ENCODE measurements at places on chromosomes 13 and 19. TPM values are rescaled to one million over a fixed set of nuclear protein-coding genes. Genes with fewer than 3 reads are reported as not detected.

DNA sequence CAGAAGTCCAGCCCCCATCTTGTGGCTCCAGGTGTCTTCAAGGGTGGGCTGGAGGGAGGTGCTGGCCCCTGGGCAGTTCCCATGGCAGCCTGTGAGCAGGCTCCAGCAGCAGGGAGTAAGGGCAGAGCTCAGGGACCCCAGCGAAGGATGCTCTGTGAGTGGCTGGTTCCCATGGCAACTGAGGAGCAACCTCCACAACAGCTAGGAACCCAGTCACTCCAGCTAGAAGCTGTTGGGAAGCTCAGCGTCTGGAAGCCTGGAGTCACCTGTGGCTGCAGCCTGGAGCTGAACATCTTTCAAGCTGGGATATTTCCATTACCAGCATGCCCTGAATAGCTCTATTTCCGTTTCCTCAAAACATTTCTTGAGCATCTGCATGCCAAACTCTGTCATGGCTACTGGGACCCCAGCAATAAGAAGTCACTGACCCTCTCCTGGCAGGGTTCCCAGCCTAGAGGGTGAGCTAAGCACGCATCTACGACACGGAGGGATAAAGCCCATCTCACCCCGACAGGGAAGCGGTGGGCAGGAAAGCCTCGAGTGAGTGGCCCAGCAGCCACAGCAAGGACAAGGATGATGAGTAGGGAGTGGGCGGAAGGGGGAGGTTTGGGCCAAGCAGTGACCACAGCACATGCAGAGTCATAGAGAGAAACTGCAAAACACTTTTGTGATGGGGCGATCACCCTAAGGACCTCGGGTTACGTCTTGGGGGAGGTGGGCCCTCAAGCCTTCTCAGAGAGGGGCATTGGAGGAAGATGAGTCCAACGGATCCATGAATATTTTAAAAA is 52.6 kb downstream of the ALOX5AP start:
- ATAC-seq: no peak

- ATAC-seq: no peak
Measured at GRCh38 chr19:45306040-45306439, 16.6 kb downstream of the CKM start.

DNA sequence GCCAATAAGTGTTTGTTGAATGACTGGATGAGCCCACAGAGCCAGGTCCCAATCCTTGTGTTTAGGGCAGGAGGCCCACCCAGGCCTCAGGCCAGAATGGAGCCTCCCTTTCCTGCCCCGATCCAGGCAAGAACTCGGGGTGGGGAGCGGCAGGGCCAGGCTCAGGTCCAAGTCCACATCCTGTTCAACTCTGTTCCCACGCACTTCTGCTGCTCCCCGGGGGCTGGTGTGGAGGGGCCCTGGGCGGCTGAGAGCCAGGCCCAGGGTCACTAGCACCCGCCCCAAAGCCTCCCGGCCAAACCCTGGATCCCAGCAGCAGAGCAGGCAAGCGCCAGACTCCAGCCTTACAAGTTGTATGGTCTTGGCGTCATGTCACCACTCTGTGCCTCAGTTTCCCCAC is 8.0 kb downstream of the ANGPTL8 start:
- ATAC-seq: peak; percentile 14

- no peak for ATAC-seq
Measured at GRCh38 chr13:20124303-20124702, 36.5 kb downstream of the GJA3 start.

- no peak for ATAC-seq
Measured at GRCh38 chr19:10603873-10604459, 16.9 kb upstream of the AP1M2 start.

GRCh38 chr19:41424335-41425173 is 2.6 kb downstream of the B3GNT8 start:
- no peak for ATAC-seq

- no peak for ATAC-seq
Measured at GRCh38 chr13:66216728-66217127, 1013.4 kb downstream of the PCDH9 start.

DNA sequence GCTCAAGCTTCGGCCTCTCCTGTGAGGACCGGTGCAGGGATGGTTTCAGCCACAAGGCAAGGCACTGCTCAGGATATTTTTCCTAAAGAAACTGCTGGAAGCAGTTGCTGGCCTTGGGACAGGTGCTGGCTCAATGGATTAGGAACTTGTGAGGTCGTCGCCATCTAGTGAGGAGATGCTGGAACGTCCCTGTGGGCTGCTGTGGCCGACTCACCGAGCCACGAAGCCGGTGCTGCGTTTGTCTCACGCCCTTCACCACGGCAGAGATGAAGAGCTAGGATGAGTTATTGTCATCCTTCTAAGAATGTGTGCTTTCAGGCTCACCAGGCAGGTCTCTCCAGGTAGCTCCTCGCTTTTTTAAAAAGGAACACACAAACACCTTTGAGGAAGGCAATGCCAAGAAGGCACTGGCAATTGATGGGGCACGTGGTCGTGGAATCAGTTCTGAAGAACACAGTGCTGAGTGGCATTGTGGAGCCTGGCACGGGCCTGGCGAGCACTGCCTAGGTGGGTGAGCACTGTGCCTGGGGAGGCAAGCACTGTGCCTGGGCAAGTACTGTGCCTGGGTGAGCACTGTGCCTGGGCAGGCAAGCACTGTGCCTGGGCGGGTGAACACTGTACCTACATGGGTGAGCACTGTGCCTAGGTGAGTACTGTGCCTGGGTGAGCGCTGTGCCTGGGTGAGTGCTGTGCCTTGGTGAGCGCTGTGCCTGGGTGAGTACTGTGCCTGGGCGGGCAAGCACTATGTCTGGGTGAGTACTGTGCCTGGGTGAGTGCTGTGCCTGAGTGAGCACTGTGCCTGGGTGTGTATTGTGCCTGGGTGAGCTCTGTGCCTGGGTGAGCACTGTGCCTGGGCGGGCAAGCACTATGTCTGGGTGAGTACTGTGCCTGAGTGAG is 140.4 kb downstream of the TEX29 start:
- peak; percentile 97 for ATAC-seq

DNA sequence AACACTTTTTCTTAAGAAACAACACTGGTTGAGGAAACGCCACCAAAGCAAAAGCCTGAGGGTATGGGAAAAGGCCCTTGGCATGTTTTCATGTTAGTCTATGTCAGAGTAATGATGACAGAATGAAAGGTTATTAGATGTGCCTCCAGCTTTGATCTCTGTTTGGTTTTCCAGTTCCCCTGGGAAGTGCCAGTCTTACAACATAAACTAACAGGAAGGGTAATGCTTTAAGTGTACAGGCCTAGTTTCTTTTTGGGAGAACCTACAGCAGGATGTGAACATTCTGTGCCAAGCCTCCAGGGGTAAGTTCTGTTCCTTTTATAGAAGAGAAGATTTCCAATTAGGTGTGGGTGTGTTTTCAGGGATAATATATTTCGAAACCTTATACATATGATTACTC is 121.7 kb downstream of the FNDC3A start:
- ATAC-seq: no peak

GRCh38 chr19:10868872-10869547 is 2.3 kb upstream of the CARM1 start:
- no peak for ATAC-seq

DNA sequence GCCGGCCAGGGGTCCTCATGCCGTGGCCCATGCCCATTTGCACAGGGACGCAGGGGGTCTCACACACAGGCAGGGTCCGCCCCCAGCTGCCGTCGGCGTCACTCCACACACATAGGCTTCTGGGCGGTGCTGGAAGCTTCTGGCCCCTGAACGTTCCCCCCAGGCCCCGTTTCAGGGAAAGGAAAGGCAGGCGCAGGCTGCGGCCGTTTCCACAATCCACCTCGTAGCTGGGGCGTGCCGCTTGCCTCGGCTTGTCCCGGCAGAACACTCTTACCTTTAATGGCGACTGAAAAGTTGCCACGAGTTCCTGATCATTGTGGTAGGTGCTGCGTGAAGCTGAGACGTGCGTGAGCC is 53.4 kb downstream of the MCF2L start:
- no peak for ATAC-seq

GRCh38 chr13:52411629-52412028 is 5.7 kb upstream of the THSD1 start:
- ATAC-seq: no peak

The FAM216B gene
- total RNA-seq: 0.17 TPM

The TUBA3C gene
- 0.69 TPM for total RNA-seq

The FEM1A gene
- total RNA-seq: 4.1 TPM

The DIRAS1 gene
- 9.6 TPM for total RNA-seq

The MISP3 gene
- total RNA-seq: 2.7 TPM

The ZNF208 gene
- not detected for total RNA-seq

The C19orf25 gene
- 34.3 TPM for total RNA-seq
